ENCODE measurements at places on chromosomes 5 and 9.

GRCh38 chr5:128121651-128122050 is 38.1 kb downstream of the SLC12A2 start:
- DNase-seq = no peak

DNA sequence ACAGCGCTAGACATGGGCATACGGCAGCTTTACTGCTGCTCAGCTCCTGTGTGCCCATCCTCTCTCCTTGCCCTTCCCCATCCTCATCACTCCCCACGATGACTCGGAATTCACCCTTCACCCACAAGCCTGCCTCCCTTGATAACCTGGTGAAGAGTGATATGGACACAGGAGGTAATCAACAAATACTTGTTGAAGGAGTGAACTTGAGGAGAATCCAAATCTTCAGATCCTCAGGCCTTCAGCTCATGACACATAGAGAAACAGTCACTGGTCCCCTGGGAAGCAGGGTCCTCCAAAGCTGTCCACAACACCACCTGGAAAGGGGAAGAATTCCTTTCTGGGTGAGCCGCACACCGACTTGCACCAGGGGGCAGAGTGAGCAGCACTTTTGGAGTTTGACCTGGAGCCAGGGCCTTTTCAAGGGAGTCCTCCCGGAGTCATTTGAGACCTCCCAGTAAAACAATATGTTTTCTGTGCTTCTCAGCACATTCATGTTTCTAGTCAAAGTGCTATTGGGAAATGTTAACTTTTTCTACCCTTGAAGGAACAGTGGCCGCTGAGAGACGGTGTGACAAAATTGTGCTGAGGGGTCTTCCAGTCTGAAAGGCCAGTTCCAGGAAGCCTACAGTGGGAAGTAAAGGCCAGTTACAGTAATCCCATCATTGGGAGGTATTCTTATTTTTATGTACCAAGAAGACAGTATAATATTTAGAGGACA is 332.3 kb downstream of the CWC27 start:
- peak; percentile 52 for DNase-seq

DNA sequence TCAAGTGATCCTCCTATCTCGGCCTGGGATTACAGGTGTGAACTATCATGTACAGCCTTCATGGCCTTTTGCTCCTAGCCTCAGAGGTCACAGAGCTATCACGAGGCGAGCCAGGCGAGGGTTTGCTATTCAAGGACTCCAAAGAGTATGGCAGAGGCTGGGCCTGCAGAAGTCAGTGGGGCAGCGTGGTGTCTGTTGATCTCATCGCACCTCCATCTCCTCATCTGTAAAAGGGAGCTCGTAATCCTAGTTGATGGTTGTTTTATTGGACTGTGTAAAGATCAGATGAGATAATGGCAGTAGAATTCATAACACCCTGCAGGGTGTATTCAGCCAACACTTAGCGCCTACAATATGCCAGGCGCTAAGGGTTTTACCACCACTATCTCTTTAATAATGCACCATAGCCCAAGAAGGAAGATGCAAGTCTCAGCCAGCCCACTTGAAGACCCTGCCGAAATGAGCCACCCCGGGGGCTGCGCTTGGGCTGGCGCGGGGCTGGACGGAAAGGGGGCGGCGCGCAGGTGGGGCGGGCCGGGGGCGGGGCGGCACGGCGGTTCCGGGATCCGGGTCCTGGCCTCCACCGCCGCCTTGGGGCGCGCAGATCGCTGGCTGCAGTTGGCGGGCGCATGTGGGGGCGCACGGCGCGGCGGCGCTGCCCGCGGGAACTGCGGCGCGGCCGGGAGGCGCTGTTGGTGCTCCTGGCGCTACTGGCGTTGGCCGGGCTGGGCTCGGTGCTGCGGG is at the start of gene GALNT12:
GALNT12 (plus strand) TSS at position 601 of the 744 bp plus-strand sequence; CDS start at position 630, 29 bp downstream.
- DNase-seq = peak; percentile 52

GRCh38 chr9:99778308-99778707 is 43.4 kb upstream of the NR4A3 start:
- DNase-seq = no peak
